Ovary (tissue), 10 donors: ENCODE measurements at places on chromosomes 5 and 9. TPM values are rescaled to one million over a fixed set of nuclear protein-coding genes. Genes with fewer than 3 reads are reported as not detected.

DNA sequence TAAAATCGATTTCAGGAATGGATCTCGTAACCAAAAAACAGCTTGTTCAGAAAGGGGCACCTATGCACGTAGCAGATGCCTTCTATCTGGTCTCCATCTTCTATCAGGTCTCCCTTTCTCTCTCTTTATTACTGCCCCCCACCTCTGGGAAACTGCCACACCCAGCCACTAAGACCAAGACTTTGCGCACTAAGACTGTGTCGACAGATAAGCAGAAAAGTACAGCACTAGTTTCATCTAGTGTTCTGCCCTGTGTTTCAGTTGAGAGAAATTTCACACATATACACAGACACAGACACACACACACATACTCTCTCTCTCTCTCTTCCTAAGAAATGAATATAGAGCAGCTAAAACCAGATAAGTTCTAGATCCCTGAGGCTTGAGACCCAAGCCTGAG, 210.1 kb upstream of the MAP3K1 start:
- H3K4me1 ChIP-seq = no peaks in the 10 kb centered on the region
- no peaks in the 10 kb centered on the region for H3K36me3 ChIP-seq
- no peak for DNase-seq
- H3K27ac ChIP-seq = no peak overlapping the region
- H3K27me3 ChIP-seq = no peaks in the 10 kb centered on the region

GRCh38 chr9:34398875-34399274, 22.2 kb upstream of the MYORG start:
- no peaks in the 10 kb centered on the region for H3K4me1 ChIP-seq
- no peak overlapping the region for H3K4me3 ChIP-seq
- DNase-seq = no peak
- H3K27ac ChIP-seq = no peak overlapping the region
- H3K27me3 ChIP-seq = no peaks in the 10 kb centered on the region

DNA sequence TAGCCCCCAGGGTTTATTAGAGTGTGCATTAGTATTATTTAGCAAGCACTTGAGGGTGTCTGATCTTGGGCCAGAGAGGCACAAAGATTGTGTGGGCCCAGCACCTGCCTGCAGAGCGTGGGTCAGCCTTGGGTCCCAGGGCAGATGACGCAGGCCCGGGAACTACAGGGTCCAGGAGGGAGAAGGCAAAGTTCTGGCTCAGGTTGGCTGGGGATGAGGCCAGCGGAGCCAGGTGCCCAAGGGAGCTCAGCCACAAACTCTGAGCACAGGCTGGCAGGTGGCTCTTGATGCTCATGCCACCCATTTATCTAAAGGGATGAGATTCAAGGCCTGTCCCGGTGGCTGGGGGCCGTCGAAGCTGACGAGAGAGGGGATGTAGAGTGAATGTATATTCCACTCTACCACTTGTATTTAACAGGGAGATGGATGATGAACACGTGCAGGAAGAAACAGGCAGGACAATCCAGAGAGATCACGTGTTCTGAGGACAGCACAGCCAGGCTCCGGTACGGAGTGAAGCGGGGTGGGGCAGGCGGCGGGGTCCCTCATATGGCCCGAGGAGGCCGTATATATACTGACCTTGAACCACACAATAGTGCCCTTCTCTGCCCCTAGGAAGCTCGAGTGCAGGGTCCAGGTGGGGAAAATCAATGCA, 818 bp upstream of the OBP2A start:
- H3K27me3 ChIP-seq = no peaks in the 10 kb centered on the region
- no peaks in the 10 kb centered on the region for H3K4me1 ChIP-seq
- no peaks in the 10 kb centered on the region for H3K36me3 ChIP-seq
- H3K4me3 ChIP-seq = no peak overlapping the region

ALDOB gene
- total RNA-seq = 0.62 TPM

EQTN gene
- 0.86 TPM for total RNA-seq

WASHC1 gene
- total RNA-seq = 22.2 TPM

FAM170A gene
- not detected for total RNA-seq
